ENCODE measurements at places on chromosomes 13 and 19.

GRCh38 chr13:86172961-86173360 lies 373.7 kb upstream of the SLITRK6 start:
- no peak for DNase-seq

GRCh38 chr13:26062853-26063444 lies 11.1 kb upstream of the SHISA2 start:
- peak; percentile 55 for DNase-seq

GRCh38 chr19:13506471-13506820 lies at the start of gene CACNA1A:
CACNA1A (minus strand) TSS chr19:13506479; CDS start chr19:13506224, 255 bp downstream.
- DNase-seq: no peak

- no peak for DNase-seq
Measured at GRCh38 chr13:40697711-40698110, 31.3 kb upstream of the FOXO1 start.

DNA sequence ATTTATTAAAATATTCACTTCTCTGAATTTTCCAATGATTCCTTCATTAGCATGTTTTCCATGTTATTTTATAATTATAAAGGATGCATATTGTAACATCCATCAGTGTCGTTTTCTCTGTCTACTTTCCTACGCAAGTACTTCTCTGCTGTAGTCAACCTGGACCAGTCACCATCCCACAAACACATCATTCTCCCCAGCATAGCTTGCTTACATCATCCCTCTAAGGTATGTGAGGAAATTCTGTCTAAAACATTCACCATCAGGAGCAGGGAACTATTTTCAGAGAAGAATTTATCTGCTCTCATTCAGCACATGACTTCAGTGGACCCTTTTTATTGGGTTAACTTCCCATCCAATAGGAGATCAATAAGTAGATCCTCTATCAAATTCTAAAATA lies 806.1 kb upstream of the ARGLU1 start:
- no peak for DNase-seq

GRCh38 chr19:14369399-14370168 lies 11.7 kb upstream of the ADGRE5 start:
- DNase-seq: peak; percentile 93

GRCh38 chr19:4709440-4710280 lies 14.0 kb downstream of the DPP9 start:
- DNase-seq: no peak

GRCh38 chr13:73138276-73138637 lies 79.5 kb downstream of the KLF5 start:
- DNase-seq: no peak

DNA sequence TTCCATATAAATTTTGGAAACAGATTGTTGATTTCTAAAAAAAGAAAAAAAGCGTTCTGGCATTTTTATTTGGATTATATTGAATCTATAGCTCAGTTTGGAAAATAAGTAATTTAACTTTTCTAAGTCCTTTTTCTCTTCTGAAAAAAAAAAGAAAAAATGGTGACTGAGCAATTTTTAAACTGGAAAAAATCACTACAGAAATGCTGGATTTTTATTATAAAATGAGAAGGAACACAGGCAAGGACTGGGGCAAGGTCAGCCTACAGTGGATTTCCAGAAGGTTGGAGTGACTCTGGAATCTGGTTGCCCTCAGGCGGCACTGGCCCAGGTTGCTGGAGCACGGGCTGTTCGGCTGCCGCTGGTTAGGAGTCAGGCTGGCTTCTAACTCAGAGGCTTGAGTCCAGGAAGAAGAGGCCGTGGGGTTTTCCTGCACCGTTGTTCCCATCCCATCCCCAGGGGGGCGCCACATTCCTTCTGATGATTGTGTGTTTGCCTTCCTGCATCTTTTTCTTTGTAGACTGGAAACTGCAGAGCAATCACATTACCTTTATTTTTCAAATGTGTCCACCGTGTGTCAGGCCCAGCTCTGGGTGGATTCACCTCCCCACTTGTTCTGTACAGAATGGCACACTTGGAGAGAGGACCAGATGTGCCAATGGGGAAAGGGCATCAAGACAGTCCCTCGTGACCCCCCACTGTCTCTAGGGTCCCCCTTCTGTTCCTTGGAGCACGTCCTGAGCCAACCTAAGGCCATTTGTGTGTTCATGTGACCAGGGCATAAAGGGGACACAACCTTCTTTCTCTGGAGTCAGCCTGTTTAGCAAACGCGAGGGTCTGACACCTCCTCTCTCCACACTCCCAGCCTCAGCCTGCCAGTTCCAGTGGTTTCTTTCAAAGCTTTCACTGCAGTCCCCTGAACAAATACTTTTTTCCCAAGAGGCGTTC lies 44.5 kb upstream of the GTF3A start:
- DNase-seq: peak; percentile 50

DNA sequence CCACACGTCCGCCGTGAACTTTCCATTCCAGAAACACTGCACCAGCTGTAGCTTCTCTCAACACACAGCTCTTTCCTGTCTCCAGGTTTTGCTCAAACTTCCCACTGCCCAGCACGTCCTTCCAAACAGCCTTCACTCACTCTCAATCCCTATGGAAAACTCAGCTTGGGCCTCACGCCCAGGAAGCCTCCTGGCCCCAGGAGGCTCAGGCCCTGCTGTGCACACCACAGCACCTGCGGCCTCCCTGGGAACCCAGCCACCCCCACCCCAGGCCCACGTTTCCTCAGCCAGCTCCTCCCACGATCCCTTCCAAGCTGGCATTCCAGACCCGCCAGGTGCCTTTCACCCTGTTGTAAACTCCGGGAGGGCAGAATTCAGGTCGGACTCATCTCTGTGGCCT lies 35.2 kb downstream of the C13orf46 start:
- no peak for DNase-seq

GRCh38 chr19:46081928-46082727 lies 41.3 kb upstream of the IGFL4 start:
- peak; percentile 18 for DNase-seq

DNA sequence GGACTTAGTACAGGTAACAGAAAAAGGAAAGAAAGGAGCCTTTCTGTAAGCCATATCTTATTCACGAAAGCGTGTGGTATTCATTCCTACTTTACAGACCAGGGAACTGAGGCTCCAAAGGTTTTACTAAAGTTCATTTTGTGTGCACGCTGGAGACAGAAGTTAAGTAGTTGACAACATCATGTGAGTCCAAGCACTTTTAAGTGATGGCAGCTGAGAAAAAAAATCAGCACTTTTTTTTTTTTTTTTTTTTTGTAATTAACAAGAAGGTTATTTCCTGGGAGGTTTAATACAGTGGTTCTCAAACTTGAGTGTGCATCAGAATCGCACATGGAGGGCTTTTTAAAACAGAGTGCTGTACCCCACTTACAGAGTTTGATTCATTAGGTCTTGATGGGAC lies 2.0 kb downstream of the DNAJC3 start:
- DNase-seq: no peak

- peak; percentile 89 for DNase-seq
Measured at GRCh38 chr19:41531438-41532311, 44.3 kb upstream of the CEACAM21 start.

DNA sequence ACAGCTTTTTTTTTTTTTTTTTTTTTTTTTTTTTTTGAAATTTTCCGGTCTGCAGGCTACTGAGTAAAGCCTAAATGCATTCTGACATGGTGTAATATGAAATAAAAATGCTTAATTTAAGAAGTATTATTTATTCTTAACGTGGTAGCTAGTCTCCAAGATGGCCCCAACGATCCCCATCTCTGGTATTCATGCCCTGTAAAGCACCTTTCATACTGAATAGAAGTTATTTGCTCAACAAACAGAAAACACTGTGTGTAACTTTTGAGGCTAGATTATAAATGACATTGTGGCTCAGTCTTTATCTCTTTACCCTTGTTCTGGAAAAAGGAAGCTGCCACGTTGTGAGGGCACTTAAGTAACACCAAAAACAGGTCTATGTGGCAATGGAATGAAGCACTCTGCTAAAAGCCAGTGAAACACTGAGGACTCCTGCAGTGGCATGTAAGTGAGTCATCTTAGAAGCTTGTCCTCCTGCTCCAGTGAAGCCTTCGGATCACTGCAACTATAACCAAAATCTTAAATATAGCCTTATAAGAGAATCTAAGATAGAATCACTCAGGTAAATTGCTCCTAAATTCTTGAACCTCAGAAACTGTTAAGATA lies 128.7 kb downstream of the UGGT2 start:
- DNase-seq: no peak

DNA sequence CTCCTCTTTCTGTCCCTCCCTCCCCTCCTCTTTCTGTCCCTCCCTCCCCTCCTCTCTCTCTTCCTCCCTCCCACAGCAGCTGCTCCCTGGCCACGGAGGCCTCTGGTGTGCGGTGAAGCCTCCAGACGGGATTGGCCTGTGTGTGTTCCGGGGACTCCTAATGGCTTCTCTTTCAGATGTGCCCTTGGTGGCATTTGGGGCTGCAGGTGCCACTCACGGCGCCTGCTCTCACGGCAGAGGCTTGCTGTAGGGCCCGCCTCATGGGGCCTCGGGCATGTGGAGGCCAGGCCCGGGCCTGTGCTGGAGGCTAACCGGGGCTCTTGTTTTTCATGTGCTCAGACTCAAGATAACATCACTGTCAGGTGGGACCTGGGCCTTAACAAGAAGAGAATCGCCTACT lies 20.9 kb downstream of the UPF1 start:
- no peak for DNase-seq

DNA sequence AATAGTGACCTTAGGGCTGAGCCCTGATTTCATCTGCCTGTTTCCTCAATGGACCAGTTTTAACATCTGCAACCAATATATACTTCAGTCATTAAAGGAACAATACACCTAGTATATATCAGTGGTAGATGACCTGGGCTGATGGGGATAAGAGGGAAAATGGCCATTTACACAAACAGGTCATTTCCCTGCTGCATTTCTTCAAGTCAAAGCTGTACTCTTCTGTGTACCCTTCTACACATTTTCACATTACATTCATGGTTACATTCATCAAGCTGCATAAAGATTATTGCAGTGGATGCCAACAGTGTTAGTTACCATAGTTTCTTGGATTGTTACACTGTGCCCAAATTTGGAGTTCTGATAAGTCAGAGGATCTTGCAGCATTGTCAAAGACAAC lies 81.2 kb upstream of the RAP2A start:
- no peak for DNase-seq

- DNase-seq: no peak
Measured at GRCh38 chr13:112839356-112840105, 129.5 kb upstream of the MCF2L start.

DNA sequence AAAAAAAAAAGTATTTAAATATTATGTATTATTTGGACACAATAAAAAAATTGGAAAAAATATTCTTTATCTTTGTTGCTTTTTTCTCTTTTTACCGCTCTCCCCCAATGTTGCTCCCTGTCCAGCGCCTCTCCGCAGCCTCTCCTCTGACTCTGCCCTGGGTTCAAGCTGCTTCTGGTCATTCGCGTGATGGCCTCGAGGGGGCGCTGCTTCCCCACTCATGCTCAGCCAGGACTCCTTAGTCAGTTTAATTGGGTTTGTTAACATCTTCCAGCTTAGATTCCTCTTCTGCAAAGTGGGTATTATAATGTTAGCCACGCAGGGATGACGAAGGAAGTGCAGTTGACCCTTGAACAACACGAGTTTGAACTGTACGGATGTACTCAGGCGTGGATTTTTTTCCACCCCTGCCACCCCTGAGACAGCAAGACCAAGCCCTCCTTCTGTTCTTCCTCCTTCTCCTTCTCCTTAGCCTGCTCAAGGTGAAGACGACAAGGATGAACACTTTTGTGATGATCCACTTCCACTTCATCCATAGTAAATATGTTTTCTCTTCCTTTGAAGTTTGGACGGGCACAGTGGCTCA lies 4.9 kb upstream of the NWD1 start:
- peak; percentile 40 for DNase-seq

- DNase-seq: no peak
Measured at GRCh38 chr13:95317039-95317989, 16.1 kb upstream of the ABCC4 start.

- peak; percentile 95 for DNase-seq
Measured at GRCh38 chr19:18328340-18329034, 5.6 kb upstream of the LSM4 start.

DNA sequence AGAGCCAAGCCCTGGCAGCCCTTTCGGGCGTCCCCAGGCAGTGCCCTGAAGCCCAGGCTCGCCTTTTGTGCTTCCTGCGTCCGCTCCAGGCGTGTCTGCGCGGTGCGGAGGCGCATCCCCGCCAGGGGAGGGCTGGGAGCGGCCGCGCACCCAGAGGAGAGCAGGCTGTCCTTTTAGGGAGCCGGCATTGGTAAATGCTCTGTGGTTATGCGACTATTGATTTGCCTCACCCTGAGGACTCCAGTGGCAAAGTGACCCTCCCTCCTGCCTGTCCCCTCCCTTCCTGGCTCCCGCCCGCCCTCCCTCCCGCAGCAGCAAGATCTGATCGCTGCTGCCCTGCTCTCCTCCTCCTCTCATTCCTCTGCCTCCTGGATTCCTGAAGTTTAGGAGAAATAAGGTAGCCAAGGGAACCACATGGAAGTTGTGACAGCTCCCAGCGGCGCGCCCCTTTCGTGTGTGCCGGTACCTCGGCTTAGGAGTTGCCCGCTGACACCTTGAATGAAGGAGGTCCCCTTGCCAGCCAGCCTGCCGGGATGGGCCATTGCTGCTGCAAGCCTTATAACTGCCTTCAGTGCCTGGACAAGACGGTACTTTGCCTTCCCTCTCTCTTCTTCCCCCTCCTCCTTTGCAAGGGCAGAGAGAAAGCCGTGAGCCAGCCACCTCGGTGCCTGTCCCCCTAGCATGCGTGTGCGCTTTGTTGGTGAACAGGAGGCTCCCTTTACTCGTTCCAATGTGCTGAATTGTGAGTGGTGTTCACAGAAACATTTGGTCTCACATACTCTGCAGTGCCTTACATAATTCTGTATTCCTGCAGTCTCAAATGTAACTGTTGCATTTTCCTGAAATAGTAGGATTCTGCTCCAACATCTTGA lies 166.9 kb downstream of the SLC7A1 start:
- no peak for DNase-seq

- no peak for DNase-seq
Measured at GRCh38 chr19:41479757-41480191, 36.8 kb downstream of the ERICH4 start.

DNA sequence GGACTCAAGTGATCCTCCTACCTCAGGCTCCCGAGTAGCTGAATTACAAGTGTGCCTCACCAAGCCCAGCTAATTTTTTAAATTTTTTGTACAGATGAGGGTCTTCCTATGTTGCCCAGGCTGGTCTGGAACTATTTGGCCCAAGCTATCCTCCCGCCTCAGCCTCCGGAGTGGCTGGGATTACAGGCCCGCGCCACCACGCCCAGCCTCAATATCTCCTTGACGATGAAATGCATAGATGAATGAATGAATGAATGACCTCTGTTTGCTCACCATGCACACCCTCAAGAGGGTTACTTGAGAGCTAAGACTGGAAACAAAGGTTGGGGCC lies 14.9 kb upstream of the AP1M2 start:
- no peak for DNase-seq

DNA sequence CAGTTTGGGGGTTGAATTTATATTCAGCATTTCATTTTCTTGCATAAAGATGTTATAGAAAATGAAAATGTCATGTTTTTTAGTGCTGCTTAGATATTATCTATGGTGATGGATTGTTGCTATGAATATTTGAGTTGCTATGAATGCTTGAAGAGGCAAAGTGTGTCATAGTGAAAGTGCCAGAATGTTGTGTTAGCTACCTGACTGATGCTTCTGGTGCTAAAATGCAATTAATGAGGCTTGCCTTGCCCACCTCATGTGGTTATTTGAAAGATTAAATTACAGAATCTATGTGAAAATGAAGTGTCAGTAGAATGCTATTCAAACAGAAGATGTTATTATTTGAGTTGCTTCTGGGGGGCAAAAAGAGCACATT lies 62.7 kb upstream of the MYCBP2 start:
- DNase-seq: no peak
